SK-N-SH (cell line): ENCODE measurements at places on chromosomes 7 and 10. TPM values are rescaled to one million over a fixed set of nuclear protein-coding genes. Genes with fewer than 3 reads are reported as not detected.

ATRNL1 gene
- polyA plus RNA-seq, result 0.44 and 0.67 TPM in 2 replicates

PLXNA4 gene
- polyA plus RNA-seq, result 2.4 and 3.0 TPM in 2 replicates

MINDY4 gene
- polyA plus RNA-seq, result 1.8 TPM in 2 replicates

PKD2L1 gene
- polyA plus RNA-seq, result not detected in 2 replicates

PDE6C gene
- not detected in 2 replicates for polyA plus RNA-seq

SEMA3D gene
- polyA plus RNA-seq, result 30.1 and 48.7 TPM in 2 replicates

ABCB1 gene
- polyA plus RNA-seq, result 2.0 and 5.3 TPM in 2 replicates

EBLN1 gene
- not detected in 2 replicates for polyA plus RNA-seq

PPP2R2D gene
- 24.3 and 25.1 TPM in 2 replicates for polyA plus RNA-seq

SYT15 gene
- 0.07 and 0.11 TPM in 2 replicates for polyA plus RNA-seq

AMPH gene
- polyA plus RNA-seq, result 0.05 and 0.08 TPM in 2 replicates

GARS1 gene
- 301 and 344 TPM in 2 replicates for polyA plus RNA-seq

RBP3 gene
- not detected in 2 replicates for polyA plus RNA-seq

HYAL4 gene
- not detected in 2 replicates for polyA plus RNA-seq

PTF1A gene
- not detected in 2 replicates for polyA plus RNA-seq

ITIH5 gene
- polyA plus RNA-seq, result 0.05 and 0.07 TPM in 2 replicates

CYP26A1 gene
- not detected in 2 replicates for polyA plus RNA-seq

SLC16A12 gene
- polyA plus RNA-seq, result 0.13 TPM in 2 replicates
